ENCODE measurements at places on chromosomes 7 and 10.

DNA sequence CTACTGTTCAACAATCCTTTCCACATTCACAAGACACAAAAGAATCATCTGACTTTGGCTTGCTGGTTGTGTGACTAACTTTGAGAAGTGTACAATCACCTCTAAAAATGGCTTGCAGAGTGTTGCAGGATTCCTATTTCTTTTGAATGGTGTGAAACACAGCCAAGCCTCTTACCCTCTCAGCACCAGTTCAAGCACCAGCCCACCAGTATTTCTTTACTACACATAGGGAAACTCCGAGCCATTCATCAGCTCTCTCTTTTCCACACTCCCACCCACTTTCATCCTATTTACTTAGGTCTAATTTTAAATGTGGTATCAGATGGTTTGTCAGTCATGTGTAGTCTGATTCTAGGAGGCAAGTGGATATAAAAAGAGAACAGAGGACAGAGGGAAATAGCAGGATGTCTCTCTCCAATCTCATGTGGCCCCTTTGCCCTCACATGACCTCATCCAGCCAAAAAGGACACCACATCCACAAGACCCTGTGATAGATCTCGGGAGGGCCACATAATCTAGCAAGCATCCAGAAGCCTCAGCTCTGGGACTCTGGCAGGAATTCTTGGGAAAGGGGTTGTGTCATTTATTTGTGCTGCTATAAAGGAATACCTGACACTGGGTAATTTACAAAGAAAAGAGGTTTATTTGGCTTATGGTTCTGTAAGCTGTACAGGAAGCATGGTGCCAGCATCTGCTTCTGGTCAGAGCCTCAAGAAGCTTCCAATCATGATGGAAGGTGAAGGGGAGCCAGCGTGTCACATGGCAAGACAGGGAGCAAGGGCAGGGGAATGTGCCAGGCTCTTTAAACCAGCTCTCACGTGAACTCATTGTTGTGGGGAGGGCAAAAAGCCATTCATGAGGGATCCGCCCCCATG, 66.8 kb upstream of the NEBL start:
- no peak for DNase-seq

DNA sequence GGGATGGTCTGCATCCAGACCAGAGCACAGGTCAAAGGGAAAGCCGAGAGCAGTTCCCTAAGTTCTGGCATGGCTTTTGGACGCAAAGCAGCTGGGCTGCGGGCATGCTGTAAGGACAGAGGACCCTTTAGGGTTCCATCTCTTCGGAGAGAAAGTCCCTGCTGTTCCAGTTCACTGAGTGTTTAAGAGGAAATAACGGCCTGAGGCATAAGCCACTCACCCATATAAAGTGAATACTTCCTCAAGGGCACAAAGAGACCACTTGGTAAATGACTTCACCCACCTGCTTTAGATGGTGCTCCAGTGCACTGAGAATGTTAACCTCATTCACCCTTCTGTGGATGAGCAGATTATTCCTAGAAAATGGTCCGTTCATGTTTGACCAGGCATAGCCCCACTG, 586.7 kb upstream of the GALNT17 start:
- DNase-seq: no peak

- no peak for DNase-seq
Observed at GRCh38 chr7:67878808-67879207, 882.2 kb downstream of the TYW1 start.

GRCh38 chr7:49866076-49866735, 92.8 kb downstream of the VWC2 start:
- DNase-seq: no peak

- no peak for DNase-seq
Observed at GRCh38 chr7:116786791-116787443, 75.5 kb upstream of the CAPZA2 start.

- DNase-seq: no peak
Observed at GRCh38 chr10:6409971-6410643, 170.0 kb downstream of the PRKCQ start.

- peak; percentile 9 for DNase-seq
Observed at GRCh38 chr7:69564454-69565417, 33.5 kb upstream of the AUTS2 start.

- DNase-seq: peak; percentile 34
Observed at GRCh38 chr7:129635300-129636029, 23.9 kb downstream of the NRF1 start.

All from NCI-H774 (cell line).